DMS 273 treated with DMSO at 0.1 percent for 48 hours (cell line): ENCODE measurements at places on chromosomes 11 and 22.

GRCh38 chr11:11332141-11332710, 20.8 kb downstream of the CSNK2A3 start:
- DNase-seq, result no peak

GRCh38 chr11:34356913-34357700, 703 bp downstream of the ABTB2 start:
- DNase-seq, result no peak

- DNase-seq, result no peak
Observed at GRCh38 chr11:1231396-1232020, 8.6 kb downstream of the MUC5B start.

- DNase-seq, result no peak
Observed at GRCh38 chr22:39920134-39920743, 19.4 kb downstream of the GRAP2 start.

GRCh38 chr22:40040927-40041326, 46.2 kb downstream of the FAM83F start:
- DNase-seq, result no peak

- peak; percentile 35 for DNase-seq
Observed at GRCh38 chr11:10456519-10456918, 1.5 kb downstream of the AMPD3 start.

DNA sequence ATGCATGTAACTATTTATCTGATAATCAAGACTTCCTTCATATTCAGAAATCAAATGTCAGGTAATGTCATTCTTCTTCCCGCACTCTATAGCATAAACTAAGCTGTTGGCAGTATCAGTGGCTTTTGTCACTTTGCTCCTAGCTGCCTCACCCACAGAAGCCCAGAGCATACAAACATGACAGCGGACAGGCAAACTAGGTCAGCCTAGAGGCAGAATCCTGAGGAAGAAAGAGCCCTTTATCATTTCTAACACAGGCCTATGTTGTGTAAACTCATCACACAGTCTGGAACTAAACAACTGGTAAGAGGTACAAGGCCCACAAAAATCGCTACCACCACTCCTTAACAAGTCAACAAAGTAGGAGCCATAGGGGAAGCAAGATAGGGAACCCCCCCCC, 21.0 kb downstream of the GUCY1A2 start:
- no peak for DNase-seq

- DNase-seq, result no peak
Observed at GRCh38 chr11:115930291-115930690, 426.1 kb upstream of the CADM1 start.

DNA sequence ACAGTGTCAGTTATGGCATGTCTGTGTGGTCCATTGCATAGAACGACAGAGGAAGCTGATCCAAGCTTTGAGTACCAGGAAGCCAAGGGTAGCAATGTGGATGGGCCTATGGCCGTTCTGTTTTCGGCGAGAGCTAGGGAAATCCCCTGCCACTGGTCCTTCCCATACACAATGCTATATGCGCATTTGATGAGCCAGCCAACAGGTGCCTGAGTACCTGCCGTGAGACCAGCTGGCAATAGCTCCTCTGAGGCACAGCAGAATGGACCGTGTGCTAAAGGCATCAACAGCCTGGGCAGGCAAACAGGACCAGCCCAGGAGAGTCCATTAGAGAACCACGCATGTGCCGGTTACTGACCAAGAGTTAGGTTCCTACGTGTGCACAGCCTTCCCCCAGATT, 753.0 kb downstream of the NTM start:
- DNase-seq, result no peak

DNA sequence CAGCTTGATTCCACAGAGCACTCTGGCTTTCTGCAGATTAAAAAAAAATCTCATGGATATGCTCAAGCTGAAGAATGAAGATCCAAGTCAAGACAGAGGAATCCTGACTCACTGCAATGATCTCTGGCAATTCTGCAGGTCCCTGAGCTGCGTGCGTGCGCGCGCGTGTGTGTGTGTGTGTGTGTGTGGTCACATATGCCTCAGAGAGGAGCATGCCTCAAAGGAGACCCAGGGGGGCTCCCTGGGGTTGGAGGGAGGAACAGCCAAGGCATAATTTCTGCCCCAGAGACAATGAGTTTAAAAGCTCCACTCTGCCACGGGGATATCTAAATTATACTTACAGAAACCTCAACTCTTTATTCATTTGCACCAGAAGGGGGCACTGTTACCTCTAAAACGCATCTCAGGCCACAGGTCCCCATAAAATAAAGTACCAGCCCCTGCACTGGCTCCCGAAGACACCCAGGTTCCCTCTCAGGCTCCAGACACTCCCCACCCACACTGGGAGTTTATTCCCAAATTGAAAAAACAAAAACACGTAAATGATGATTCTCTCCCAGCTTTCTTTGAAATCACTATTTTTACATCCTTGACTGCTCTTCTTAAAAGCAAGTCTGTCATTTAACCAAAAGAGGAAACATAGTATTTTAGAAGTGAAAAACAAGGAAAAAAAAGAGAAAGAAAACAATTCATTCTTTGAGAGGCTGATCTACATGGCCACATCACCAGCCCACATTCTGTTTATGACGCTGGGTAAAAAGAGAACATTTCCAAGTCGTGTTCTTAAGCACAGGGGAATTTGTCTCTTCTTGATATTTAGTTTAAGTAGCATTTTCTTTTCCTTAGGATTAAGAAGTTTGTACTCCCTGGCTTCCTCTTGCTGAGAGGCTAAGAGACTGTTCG, 401.0 kb downstream of the LARGE1 start:
- DNase-seq, result no peak

- DNase-seq, result peak; percentile 2
Observed at GRCh38 chr11:102279641-102280170, 37.6 kb upstream of the BIRC3 start.

DNA sequence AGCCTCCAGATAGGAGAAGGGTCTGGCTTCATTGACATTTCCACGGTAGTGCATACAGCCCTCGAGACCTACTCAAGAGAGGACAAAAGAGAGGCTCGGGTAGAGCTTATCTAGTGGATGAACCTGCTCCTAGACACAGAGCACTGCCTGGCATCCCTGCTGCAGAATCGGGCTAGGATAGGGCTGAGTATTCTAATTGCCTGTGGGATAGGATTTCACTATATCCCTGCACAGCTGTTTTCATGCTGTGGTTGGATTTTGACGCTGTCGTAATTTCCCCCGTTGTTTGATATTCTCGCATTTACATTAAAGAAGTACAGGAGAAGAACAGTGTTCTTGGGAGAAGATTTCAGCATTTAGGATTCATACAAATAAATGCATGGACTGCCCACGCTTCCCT, 107.8 kb downstream of the KIRREL3 start:
- no peak for DNase-seq

GRCh38 chr11:50030193-50030592, 2.5 kb upstream of the OR4C45 start:
- DNase-seq, result no peak

GRCh38 chr11:47986219-47986618, 5.9 kb downstream of the PTPRJ start:
- DNase-seq, result no peak

- DNase-seq, result no peak
Observed at GRCh38 chr11:78079232-78080083, at the start of gene NDUFC2. NDUFC2 (minus strand) TSS chr11:78079862; CDS start chr11:78079744, 118 bp downstream.

- no peak for DNase-seq
Observed at GRCh38 chr11:125451400-125452124, 44.5 kb downstream of the FEZ1 start.

DNA sequence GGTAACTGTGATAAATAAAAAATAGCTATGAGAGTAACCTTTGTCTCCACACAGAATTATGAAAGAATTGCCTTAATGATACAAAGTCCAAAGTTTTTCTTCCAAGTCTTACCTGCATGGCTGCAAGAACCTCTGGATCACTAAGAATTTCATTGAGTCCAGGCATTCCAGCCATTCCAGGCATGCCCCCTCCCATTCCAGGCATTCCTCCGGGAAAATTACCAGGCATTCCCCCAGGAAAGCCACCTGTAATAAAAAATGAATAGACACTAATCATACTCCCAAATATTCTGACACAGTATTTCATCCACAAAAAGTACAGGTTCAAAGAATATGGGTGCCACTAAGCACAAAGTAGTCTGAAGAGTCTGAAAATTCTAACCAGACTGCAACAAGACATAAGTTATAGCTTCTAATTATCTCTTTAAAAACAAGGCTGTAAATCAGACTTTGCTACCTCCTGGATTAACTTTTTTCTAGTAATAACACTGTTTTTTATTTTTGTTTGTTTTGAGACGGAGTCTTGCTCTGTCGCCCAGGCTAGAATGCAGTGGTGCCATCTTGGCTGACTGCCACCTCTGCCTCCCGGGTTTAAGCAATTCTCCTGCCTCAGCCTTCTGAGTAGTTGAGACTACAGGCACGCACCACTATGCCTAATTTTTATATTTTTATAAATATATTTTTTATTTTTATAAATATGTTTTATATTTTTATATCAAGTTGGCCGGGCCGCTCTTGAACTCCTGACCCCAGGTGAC, 8.0 kb upstream of the SLC25A17 start:
- no peak for DNase-seq

- DNase-seq, result no peak
Observed at GRCh38 chr11:69122326-69122629, 33.5 kb upstream of the SMIM38 start.
